Cerebellar cortex (tissue), 1 donor: ENCODE measurements at places on chromosomes 1 and 21.

DNA sequence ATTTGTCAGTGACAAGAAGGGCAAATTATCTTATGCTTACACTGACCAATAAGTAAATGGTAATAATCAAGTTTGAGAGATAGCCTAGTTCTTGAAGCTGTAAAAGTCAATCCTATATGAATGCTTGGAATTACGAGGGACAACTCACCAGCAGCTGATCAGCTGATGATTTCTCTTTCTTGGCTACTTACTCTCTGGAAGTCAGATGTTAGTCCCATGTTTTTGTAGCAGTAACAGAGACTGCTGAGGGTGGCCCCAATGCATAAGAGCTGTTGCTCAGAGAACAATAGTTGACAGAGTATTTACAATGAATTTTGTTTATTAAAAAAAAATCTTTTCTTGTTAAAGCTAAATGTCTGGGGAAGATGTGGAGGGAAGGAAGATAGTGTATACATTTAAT is 39.3 kb downstream of the CD160 start:
- DNase-seq, result no peak

GRCh38 chr21:32335601-32336575 is 37.2 kb downstream of the MRAP start:
- DNase-seq, result peak; percentile 6

DNA sequence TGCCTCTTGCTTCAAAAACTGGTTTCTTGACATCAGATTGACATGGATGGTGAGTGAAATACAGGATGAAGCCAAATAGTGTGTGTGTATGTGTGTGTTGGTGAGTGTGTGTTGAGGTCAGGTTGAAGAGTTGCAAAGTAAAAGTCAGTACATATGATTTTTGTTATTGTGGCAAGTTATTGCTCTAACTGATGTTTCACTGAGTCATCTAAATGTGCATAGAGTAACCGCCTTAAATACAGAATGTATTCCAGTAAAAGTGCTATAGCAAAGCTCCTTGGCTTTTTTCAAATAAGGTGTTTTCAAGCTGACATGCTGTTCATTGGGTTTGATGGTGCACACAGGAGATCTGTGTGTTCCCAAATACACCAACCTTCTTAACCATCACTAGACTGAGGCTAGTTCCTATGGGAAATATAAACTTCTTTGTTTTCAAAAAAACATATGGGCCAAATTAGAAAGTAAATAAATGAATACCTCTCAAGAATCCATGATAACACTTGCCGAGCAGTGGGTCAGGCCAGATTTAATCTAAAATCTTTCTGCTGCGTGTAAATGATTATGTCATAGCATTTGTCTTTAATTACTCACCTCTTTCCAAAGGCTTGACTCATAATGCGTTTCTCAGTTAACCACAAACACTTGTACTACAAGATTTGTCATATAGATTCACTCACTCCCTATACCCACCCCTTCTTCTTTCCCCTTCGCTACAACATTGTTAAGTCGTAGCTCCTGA is 151.1 kb downstream of the LYPLAL1 start:
- DNase-seq, result no peak

- peak; percentile 83 for DNase-seq
Measured at GRCh38 chr1:203146537-203146936, 19.0 kb downstream of the ADORA1 start.

GRCh38 chr1:28200234-28200873 is 23.9 kb upstream of the PTAFR start:
- no peak for DNase-seq
